AG20443 (cell line): ENCODE measurements at places on chromosomes 13 and 19.

DNA sequence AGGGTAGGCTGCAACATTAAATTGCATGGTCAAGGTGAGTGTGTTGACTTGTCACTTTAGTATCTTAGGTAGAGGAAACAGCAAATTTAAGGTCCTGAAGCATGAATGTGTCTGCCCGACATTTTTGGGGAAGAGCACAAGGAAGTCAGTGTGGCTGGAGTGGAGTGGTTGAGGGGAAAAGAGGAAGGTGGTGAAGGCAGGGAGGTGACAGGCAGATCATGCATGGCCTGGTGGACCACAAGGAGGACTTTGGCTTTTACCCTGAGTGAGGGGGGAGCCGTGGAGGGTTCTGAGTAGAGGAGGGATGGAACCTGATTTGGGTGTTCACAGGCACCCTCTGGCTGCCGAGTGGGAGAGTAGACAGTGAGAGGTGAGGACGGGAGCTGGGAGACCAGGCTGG is 168.0 kb downstream of the IER2 start:
- DNase-seq, result no peak

DNA sequence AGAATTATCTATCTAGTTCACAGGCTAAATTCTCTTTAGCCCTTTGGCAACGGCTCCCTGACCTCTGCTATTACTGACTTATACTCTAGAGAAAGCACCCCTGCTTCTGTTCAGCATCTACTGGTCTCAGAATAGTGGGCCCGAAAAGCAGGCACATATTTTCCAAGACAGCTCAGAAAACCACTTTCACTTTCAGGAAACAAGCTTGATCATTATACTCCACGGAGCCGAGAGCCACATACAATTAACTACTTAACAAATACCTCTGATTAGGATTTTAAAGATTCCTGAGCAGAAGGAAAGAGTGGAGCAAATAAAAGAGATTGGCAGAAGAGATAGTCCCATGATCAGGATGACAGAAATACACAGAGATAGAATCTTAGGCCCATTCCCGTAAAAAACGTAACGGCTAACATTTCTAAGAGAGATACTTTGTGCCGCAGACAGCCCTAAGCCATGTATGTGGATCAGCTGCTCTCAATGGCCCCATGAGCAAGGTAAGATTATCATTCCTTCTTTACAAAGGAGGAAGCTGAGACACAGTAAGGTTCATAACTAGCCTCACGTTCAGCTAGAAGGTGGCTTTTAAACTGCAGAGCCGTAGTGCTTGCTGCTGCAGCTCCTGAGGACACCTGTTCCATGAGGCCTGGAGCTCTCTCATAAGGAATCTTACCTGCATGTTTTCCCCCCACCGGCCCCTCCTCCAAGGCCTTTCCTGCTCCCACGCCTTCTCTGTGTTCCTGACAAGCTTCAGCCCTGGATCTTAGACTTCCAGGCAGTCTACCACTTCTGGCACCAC is 227.2 kb downstream of the FOXO1 start:
- DNase-seq, result peak; percentile 42

- no peak for DNase-seq
Observed at GRCh38 chr13:44697058-44697457, 120.9 kb upstream of the TSC22D1 start.

GRCh38 chr19:41638641-41639081 is 11.8 kb upstream of the CEACAM4 start:
- no peak for DNase-seq
